ENCODE measurements at places on chromosomes 16 and 17. TPM values are rescaled to one million over a fixed set of nuclear protein-coding genes. Genes with fewer than 3 reads are reported as not detected.
A peak's percentile ranks its signal among the peaks of the same experiment; 100 is the strongest.

GRCh38 chr16:56858374-56858773 is 6.6 kb upstream of the SLC12A3 start:
- no peak for DNase-seq

DNA sequence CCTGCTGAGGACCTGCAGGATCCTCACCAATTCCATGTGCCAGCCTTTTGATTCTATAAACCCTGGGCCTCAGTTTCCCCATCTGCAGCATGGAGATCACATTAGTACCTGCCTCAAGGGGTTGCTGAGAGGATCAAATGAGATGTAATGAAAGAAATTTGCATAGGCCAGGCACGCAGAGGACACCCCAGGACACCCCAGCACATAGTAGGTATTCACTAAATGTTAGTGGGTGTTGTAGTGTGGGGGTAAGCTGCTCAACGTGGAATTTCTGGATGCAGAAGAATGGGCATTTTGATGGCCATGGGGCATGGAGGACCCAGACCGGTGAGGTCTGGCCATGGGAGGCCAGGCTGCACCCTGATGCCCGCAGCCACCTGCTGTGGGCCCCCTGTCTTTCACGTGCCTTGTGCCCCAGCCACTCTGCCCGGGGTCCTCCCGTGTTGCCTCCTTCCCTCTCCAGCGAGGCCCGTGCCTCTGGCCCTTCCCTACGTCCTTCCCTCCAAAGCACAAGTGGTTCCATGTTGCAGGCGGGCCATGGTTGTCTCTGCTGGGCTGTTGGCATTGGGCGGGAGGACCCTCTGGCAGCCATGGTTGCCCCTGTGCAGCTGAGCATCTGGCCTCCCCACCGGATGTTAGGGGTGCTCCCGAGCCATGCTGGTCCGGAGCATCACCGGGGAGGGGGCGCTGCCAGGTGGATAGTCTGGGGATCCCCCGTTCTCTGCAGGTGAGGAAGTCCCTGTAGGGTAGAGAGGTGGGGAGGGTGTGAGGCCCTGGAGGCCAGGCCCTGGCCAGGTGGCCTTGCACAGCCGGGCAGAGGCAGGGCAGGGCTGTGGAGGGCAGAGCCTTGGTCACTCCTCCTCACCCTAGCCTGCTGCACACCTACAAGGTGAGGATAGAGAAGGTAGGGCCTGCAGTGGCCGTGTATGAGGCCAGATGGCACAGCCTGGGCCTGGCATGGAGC is 8.6 kb downstream of the MAP2K3 start:
- DNase-seq: no peak

DNA sequence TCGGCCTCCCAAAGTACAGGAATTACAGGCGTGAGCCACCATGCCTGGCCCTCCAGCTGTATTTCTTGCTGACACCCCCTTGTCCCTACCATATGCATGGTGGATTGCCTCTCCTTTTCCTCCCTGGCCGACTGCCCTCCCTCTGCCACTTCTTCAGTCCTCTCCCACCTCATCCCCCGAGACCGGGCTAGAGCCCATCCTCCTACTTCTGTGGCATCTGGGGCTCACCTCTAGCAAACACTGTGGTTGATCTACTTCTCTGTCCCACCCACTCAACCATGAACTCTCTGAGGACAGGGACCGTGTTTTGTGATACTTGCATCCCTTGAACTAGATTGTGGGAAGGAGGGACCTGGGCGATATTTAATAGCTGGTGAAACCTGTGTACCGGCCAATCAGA is 7.5 kb upstream of the AXIN2 start:
- DNase-seq: no peak

DNA sequence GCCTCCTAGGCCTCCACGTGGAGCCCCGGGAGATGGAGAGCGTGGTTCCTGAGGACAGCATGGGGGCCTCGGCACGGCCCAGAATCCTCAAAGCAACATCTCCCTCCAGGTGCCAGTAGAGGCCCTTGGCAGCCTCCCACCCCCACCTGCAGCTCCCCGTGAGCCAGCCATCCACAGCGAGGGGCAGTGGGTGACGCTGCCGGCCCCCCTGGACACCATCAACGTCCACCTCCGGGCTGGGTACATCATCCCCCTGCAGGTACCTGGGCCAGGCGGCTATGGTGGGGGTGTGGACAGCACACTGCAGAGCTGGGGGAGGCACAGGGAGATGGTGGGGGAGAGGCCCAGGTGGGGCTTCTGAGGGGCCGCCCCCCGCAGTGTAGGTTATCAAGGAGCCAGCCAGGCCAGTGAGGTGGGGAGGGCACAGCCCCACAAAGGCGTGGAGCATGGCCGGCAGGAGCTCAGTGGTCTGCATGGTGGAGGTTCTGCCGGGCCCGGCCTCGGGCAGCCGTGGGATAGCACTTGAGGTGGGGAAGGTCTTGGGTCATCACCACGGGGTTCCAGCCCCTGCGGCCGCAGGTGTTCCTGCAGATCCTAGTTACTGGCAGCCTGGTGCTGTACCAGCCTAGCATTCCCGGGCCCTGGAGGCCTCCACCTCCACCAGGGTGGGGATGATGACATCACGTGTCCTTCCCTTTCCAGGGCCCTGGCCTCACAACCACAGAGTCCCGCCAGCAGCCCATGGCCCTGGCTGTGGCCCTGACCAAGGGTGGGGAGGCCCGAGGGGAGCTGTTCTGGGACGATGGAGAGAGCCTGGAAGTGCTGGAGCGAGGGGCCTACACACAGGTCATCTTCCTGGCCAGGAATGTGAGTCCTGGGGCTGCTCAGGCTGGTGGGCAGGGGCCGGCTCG is 16.4 kb downstream of the GAA start:
- no peak for DNase-seq

- no peak for DNase-seq
Measured at GRCh38 chr16:30558789-30559377, 709 bp upstream of the ZNF764 start.

GRCh38 chr17:61323003-61323908 is 76.4 kb upstream of the TBX2 start:
- DNase-seq: no peak

- DNase-seq: peak; percentile 27
Measured at GRCh38 chr17:69734656-69735055, 320.2 kb downstream of the MAP2K6 start.

- no peak for DNase-seq
Measured at GRCh38 chr16:12099451-12100123, 123.1 kb downstream of the SNX29 start.

DNA sequence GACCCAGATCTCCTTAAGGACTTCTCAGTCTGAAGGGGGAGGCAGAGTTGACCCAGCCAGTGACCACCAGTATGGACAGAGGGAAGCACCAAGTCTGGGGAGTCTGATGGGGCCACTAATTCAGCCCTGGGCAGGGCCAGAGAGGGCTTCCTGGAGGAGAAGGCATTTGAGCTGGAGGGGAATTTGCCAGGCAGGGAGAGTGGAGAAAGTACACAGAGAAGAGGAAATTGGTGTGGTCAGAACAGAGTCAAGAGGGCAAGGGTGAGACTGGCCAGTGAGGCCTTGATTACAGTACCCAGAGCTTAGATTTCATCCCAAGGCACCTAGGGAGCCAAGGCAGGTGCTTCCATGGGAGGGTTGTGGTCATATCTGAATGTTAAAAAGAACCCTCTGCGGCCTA is 36.3 kb downstream of the MYO15A start:
- DNase-seq: no peak

The ARL4D gene
- 30.0 TPM for total RNA-seq

The CNGB1 gene
- total RNA-seq: not detected

The SLC39A11 gene
- 35.5 TPM for total RNA-seq

The DEXI gene
- 42.7 TPM for total RNA-seq

Measured in HFFc6 (cell line).